ENCODE measurements at places on chromosomes 2 and 18. TPM values are rescaled to one million over a fixed set of nuclear protein-coding genes. Genes with fewer than 3 reads are reported as not detected.

GRCh38 chr18:39587586-39587985 lies 2022.0 kb upstream of the CELF4 start:
- DNase-seq, result no peak

- no peak for DNase-seq
Measured at GRCh38 chr2:240994171-240994896, 4.1 kb upstream of the SNED1 start.

GRCh38 chr2:221851531-221852045 lies 279.5 kb upstream of the EPHA4 start:
- DNase-seq, result peak; percentile 54

GRCh38 chr2:68889500-68889899 lies 18.3 kb upstream of the BMP10 start:
- peak; percentile 37 for DNase-seq

The FAM210A gene
- total RNA-seq, result 14.5 TPM

The TRIM43 gene
- total RNA-seq, result not detected

- no peak for DNase-seq
Measured at GRCh38 chr2:86491088-86491487, 49.9 kb downstream of the KDM3A start.

GRCh38 chr2:202436626-202437025 lies 60.5 kb downstream of the BMPR2 start:
- no peak for DNase-seq

The CROCC2 gene
- not detected for total RNA-seq

The TCF23 gene
- total RNA-seq, result not detected

The COL5A2 gene
- total RNA-seq, result 34.9 TPM

The GKN1 gene
- total RNA-seq, result not detected

The C2orf66 gene
- not detected for total RNA-seq

The RUFY4 gene
- total RNA-seq, result not detected

GRCh38 chr2:121346859-121347258 lies 61.9 kb upstream of the TFCP2L1 start:
- no peak for DNase-seq

The UPP2 gene
- not detected for total RNA-seq

The B4GALT6 gene
- 6.0 TPM for total RNA-seq

GRCh38 chr2:191846515-191847476 lies at the start of gene CAVIN2:
TSS of gene CAVIN2 (minus strand) at chr2:191847088. CDS start at chr2:191846925, 163 bp downstream.
- peak; percentile 65 for DNase-seq

The FAM110C gene
- 0.57 TPM for total RNA-seq

DNA sequence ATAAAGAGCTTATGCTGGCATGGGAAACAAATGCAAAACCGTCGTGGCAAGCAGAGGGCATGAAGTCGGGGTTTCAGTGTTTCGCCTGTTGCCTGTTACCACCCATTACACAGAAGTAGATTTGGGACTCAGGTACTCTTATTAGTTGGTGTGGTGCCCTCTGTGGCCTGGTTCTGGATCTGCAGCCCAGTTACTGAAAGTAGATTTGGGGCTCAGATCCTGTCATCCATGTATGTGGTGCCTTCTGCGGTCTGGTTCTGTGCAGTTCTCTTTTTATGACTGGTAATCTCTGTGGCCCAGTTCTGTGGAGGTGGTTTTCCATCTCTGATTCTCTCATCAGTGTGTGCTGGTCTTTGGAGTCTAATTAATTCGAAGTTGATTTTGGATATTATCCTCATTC lies 45.2 kb downstream of the ADNP2 start:
- DNase-seq, result no peak

The RNU2-63P gene
- not detected for total RNA-seq

The KLHL30 gene
- not detected for total RNA-seq

The TIGD1 gene
- 8.4 TPM for total RNA-seq

The CD8B2 gene
- not detected for total RNA-seq

- DNase-seq, result no peak
Measured at GRCh38 chr2:46388881-46389280, 90.5 kb upstream of the TMEM247 start.

- no peak for DNase-seq
Measured at GRCh38 chr2:164835302-164835701, 6.3 kb downstream of the COBLL1 start.

- DNase-seq, result no peak
Measured at GRCh38 chr2:58515827-58516573, 274.9 kb upstream of the FANCL start.

The SERPINB3 gene
- total RNA-seq, result not detected

DNA sequence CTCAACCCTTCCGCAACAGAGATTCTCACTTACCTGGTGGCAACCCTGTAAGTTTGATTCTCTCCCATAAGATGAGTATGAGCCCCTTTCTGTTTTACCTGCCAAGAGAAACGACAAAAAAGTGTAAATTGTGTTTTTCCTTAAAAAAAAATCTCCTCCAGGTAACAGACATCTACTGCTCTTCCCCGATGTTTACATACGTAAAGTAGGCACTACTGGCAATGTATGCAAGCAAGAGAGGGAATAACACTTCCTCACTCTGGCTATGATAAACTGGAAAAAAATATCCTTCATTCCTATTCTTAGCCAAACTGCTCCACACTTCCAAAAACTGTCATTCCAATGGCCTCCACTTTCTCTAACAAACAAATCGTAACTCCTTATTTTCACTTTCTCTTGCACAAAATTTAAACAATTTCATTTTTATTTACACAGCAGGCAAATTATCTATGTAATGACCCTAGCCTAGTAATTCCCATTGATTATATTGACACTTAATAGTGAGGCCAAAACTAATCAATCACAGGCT lies 184.5 kb downstream of the TCF4 start:
- no peak for DNase-seq

GRCh38 chr2:81658227-81658626 lies 1353.7 kb upstream of the LRRTM1 start:
- peak; percentile 55 for DNase-seq

The STPG4 gene
- not detected for total RNA-seq

GRCh38 chr2:168469281-168469988 lies 13.4 kb downstream of the CERS6 start:
- DNase-seq, result no peak

The KLHL41 gene
- total RNA-seq, result 0.51 TPM

DNA sequence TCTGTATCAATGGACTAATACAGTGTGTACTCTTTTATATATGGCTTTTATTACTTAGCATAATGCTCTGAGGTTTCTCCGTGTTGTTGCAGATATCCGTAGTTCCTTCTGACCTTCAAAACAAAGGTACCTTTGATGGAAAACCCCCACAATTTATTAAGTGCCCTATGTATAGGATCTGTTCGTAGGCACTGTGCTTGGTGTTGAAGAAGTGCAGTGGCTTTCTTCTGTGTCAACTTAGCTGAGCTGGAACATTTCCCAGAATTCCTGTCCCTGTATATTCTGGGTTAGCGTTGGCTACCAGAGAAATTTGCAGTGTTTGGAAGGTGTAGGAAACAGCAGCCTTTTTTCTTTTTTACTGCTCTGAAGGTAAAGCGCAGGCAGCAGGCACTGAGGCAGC lies 56.3 kb upstream of the MSH2 start:
- no peak for DNase-seq

The TDRD15 gene
- 6.7 TPM for total RNA-seq

- no peak for DNase-seq
Measured at GRCh38 chr18:38633333-38633732, 1067.7 kb upstream of the CELF4 start.

The LRRC30 gene
- not detected for total RNA-seq

- no peak for DNase-seq
Measured at GRCh38 chr2:201440182-201440581, 11.1 kb downstream of the TRAK2 start.
